ENCODE measurements at places on chromosomes 1 and 21. TPM values are rescaled to one million over a fixed set of nuclear protein-coding genes. Genes with fewer than 3 reads are reported as not detected.

The FGR gene
- total RNA-seq = 126 TPM

The LHX8 gene
- total RNA-seq = not detected

The ITGB3BP gene
- 16.6 TPM for total RNA-seq

The SCP2 gene
- total RNA-seq = 208 TPM

The DMBX1 gene
- total RNA-seq = not detected

Data from left lung (tissue), 14 donors.